ENCODE measurements at places on chromosomes 7 and 10.
A peak's percentile ranks its signal among the peaks of the same experiment; 100 is the strongest.

DNA sequence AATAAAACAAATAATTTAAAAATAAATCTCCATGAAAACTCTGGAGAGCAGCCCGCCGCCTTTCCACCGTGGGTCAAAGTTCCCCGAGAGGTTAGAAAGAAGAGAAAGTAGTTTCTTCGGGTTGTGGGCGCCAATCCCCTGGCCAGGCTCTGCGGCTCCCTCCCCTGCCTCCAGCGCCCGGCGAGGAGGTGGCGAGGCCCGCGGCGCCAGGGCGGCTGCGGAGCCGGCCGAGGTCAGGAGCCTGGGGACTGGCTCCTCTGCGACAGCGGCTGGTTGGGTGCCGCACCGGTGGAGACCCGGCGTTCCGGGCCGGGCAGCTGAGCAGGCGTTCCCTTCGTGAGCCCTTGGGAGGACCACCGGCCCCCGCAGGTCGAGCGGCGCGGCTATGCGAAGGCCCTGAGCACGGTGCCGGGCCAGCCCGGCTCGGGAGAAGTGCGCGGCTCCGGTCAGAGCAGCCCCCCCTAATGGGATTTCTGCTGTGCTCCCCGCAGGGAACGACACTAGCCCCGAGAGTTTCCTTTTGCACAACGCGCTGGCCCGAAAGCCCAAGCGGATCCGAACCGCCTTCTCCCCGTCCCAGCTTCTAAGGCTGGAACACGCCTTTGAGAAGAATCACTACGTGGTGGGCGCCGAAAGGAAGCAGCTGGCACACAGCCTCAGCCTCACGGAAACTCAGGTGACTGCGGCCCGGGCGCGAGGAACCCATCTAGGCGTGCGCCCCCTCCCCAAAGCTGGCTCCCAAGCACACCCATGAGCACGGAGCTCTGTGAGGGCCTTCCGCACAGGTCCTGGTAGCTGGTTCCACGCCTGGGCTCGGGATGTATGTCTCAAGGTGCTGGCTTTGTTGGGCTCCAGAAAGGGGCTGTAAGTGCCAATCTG lies 2.8 kb downstream of the EMX2 start:
- no peak for DNase-seq

DNA sequence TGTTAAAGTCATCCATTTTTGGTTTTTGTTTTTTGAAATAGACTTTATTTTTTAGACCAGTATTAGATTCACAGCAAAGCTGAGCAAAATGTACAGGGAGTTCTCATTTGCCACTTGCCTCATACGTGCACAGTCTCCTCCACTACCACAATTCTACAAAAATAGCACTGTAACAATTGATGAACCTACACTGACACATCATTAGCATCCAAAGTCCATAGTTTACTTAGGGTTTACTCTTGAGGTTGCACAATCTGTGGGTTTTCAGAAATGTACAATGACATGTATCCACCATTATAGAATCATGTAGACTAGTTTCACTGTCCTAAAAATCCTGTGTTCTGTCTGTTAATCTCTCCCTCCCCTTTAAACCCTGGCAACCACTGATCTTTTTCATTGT lies 125.8 kb upstream of the PDSS1 start:
- no peak for DNase-seq

DNA sequence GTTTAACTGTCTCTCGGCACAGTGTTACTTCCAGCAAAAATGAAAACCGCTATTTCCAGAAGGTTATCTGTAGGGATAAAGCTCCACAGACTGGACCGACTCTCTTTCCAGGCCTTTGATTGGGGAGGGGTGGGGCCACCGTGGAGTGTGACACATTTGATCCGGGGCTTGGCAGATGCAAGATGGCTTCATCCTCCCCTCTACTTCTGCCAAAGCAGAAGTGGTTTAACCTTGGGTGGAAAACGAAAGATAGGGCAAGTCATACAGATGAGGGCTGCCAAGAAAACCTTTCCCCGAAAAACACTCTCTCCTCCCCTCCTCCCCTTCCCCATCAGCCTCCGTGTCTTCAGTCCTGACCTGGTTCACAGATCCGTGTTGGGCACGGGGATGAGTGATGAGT lies 139.7 kb upstream of the SH2B2 start:
- DNase-seq, result no peak

- DNase-seq, result no peak
These were observed 369.5 kb upstream of the PHF14 start for GRCh38 chr7:10604128-10604527.

- DNase-seq, result no peak
These were observed 192.2 kb upstream of the RHOBTB1 start for GRCh38 chr10:61136139-61136538.

- no peak for DNase-seq
These were observed 60.4 kb downstream of the SCRN1 start for GRCh38 chr7:29929018-29929807.

DNA sequence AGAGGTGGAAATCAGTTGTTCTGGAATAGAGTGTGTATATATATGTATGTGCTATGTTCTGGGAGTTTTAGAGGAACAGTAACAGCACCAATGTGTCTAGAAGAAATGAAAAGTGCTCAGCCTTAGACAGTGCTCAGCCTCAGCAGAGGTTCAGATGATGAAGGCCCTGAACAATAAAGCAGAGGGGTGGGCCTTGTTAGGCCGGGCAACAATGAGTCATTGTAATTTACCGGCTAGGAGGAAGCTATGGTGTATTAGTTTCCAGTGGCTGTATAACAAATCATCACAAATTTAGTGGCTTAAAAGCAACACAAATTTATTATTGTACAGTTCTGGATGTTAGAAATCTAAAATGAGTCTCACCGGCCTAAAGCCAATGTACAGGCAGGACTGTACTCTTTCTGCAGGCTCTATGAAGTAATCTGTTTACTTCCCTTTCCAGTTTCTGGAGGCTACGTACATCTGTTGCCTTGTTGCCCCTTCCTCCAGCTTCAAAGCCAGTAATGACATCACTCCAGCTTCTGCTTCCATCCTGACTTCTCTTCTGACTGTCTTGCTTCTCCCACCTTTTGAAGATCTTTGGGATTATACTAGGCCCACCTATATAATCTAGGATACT lies 84.6 kb downstream of the CH25H start:
- no peak for DNase-seq

GRCh38 chr10:124453960-124454610 lies 4.2 kb upstream of the NKX1-2 start:
- no peak for DNase-seq

- DNase-seq, result no peak
These were observed 36.9 kb downstream of the TAF3 start for GRCh38 chr10:7855205-7855604.

GRCh38 chr10:72375173-72375572 lies 20.5 kb upstream of the DNAJB12 start:
- no peak for DNase-seq

- no peak for DNase-seq
These were observed 6.3 kb downstream of the ZNF212 start for GRCh38 chr7:149245744-149246143.

- no peak for DNase-seq
These were observed 78.7 kb downstream of the TCF7L2 start for GRCh38 chr10:113028456-113029440.

- DNase-seq, result no peak
These were observed 306.7 kb upstream of the MBL2 start for GRCh38 chr10:53079283-53079682.

DNA sequence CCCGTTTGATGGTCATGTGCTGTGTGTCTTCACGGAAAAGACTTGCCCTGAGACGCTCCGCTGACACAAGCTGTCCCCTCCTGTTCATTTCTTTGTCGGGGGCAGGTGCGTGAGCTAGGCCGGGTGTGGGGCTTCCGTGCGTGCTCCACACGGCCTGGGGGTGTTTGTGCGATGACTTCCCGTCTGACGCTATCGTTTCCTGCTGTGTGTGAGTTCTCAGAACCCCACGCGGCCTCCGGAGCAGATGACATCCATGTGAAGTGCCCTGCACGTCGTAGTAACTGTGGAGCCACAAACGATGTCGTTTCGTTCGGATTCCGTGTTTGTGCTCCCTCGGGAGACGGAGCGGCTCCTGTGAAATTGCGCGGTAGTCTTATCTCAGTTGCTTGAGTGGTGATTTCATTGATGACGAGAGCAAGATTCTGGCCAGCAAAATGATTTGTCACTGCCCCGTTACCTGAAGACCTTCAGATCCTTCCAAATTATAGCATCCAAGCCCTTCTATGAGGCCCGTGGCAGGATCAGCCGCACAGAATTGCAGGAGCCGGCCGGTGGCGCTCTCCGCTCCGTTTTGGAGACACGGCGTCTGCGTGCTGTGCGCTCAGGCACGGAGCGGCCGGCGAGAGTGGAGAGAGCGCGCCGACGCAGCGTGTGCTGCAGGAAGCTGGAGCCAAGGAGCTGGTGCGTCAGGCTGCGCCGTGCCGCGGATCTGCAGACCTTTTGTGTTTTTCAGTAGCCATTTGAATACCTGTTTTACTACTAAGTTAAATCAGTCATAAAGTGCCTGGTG lies 94.9 kb downstream of the NKX6-2 start:
- no peak for DNase-seq

DNA sequence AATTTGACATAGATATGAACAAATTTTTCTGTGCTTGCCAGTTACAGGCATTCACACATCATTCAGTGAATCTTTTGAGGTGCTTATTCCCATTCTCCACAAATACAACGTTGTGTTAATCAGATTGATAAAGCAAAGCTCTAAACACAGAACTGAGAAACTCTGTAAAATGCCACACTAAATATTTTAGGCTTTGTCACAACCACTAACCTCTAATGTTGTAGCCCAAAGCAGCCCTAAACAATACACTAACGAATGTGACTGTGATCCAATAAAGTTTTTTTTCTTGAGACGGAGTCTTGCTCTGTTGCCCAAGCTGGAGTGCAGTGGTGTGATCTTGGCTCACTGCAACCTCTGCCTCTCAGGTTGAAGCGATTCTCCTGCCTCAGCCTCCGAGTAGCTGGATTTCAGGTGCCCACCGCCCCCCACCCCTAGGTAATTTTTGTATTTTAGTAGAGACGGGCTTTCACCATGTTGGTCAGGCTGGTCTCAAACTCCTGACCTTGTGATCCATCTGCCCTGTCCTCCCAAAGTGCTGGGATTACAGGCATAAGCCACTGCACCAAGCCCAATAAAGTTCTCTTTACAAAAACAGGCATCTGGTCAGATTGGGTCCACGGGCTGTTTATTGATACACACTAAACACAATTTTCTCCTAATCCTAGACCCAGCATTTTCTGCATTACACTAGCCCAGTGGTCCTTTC lies 6.9 kb downstream of the CYCS start:
- DNase-seq, result no peak

DNA sequence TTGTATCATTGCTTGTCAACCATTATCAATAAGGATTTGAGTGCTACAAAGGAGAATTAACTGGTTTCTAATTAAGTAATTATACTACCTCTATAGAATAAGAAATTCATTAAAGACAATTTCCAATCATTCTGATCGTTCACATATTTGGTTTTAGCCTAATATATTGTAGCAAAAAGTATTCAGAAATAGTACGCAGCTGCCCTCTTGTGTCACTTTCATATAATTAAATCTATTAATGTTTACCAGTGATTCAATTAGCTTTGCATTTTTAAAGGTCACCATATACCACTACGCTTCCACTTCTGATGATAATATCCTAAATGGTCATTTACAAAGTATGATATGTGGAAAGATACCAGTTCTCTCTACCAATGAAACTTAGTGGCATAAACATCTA lies 128.3 kb downstream of the NEBL start:
- DNase-seq, result no peak

DNA sequence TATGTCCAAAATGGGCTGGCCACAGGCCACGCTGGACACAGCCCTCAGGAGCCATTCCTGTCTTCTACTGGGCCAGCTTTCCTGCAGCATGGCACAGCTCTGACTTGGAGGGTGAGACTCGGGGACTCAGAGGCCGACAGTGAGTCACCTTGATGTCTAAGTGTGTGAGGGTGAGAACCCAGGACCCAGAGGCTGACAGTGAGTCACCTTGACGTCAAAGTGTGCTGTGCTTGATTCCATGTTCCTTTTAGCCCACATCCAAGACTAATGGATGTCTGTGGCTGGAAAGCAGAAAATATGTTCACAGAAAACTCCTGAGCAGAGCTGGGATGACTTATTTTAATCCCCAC lies 6.0 kb upstream of the FAM170B start:
- no peak for DNase-seq

GRCh38 chr7:23687011-23687410 lies 7.0 kb downstream of the FAM221A start:
- no peak for DNase-seq

DNA sequence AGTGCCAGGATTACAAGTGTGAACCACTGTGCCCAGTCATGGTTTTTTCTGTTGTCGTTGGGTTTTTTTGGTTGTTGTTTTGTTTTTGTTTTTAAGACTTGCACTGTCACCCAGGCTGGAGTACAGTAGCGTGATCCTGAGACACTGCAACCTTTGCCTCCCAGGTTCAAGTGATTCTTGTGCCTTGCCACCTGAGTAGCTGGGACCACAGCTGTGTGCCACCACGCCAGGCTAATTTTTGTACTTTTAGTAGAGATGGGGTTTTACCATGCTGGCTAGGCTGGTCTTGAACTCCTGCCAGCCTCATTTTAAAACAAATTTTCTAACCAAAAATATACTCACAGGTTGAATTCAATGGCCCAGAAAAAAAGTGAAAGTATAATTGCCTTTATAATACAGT lies 174.1 kb downstream of the AHR start:
- no peak for DNase-seq

GRCh38 chr7:100247152-100247757 lies 27.5 kb downstream of the PVRIG start:
- peak; percentile 63 for DNase-seq

DNA sequence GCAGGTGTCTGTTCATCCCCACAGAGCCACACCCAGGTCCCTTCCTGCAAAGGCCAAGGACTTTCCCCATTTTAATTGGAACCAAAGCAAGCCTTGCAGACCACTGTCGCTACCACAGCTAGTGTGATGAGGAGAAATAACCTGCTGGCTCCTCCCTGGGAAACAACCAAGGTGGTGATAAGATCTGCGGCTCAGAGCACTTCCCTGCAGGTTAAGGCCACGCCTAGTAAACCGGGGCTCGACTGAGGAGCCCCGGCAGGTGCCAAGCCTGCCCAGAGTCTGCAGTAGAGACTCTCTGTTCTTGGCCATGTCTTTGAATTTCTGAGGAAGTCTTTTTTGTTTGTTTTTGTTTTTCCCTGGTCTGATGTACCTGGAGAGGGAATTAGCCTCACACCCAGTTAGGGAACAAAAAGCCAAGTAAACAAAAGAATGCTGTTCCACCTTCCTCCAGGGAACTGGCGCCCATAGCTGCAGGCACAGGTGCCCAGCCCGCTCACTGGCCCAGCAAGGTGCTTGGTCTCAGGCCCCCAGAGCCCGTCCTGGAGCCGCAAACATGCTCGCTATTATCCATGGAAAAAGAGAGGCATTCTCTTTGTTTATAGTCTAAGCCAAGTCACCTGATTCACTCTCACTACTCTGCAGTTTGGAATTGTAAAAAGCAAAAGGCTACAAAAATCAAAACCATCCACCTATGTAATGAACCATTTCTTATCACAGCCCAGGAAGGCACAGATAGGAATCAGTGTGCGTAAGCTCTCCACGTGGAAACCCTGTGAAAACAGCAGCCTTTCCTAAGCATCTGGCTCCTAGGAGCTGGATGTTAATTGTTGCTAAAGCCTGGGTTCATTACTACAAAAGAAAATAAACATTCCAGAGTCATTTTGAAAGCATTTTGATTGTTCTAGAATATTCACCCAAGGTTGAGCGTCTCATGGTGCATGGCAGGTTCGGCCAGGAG lies 2.7 kb downstream of the GPR146 start:
- no peak for DNase-seq

- no peak for DNase-seq
These were observed 48.8 kb downstream of the DLD start for GRCh38 chr7:107939573-107940489.

- no peak for DNase-seq
These were observed 122.8 kb downstream of the PRLHR start for GRCh38 chr10:118472415-118473304.

GRCh38 chr7:128783143-128783861 lies 7.7 kb upstream of the OPN1SW start:
- no peak for DNase-seq

GRCh38 chr10:120948889-120949608 lies 97.9 kb downstream of the WDR11 start:
- DNase-seq, result no peak

Measured in NCI-H510A (cell line).